ENCODE measurements at places on chromosomes 13 and 19.

DNA sequence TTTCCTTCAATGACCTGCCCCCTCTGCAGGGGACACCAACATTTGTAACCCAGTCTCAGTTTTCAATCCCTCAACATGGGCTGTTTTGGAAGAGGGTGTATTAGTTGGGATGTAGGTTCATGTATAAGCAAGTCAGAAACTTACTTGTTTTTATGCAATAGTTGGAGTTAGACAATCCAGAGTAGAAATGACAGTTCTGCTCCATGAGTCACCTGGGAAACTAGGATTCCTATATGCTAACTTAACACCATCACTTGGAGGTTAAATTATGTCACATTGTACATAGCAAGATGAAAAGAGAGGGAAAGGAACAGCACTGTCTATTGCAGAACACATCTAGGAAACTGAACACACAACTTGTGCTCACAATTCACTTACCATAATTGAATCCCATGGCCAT, 436.4 kb downstream of the RFC3 start:
- DNase-seq, result no peak

DNA sequence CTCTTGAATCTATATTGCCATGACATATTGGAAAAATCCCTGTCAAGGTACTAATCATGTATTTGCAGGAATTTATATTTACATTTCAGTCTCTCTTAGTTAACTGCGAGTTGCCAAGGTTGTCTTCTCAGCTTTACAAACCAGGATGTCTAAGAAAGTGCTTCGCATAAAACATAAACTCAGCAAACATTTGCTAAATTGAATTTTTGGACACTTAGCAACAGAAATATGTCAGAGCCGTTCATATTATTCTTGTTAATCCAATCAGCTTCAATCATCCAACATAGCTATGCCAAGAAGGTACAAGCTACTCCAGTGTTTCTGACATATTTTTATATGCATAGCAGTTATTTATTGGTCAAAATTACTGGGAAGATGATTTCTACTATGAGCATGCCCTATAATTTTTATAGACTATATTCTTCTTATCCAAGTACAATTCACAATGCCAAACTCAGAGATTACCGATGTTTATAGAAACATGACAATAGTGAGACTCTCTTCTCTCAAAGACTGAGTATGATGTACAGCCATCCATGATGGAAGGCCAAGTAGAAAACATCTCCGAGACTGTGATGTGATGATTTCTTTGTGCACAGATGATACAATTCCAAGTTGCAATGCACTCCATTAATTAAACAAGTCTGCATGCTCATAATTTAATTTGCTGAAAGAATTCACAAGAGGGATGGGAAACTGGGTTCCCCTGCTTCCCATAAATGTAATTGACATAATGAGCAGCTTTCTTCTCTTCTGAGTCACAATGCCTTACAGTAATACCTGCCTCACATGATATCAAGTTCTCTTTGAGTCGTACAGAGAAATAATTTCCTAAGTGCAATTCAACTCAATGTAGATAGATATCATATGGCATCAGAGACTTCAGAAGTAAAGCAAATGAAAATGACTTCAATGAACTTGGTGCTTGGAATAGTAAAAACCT, 776.3 kb downstream of the EFNB2 start:
- no peak for DNase-seq

GRCh38 chr19:1076046-1076386, 9.0 kb downstream of the ARHGAP45 start:
- DNase-seq, result no peak

- DNase-seq, result peak; percentile 83
These were observed 51.3 kb downstream of the CELF5 start for GRCh38 chr19:3275583-3276340.

- no peak for DNase-seq
These were observed 8.0 kb downstream of the TMEM91 start for GRCh38 chr19:41384351-41384750.

GRCh38 chr13:106533101-106533942, 2.1 kb downstream of the EFNB2 start:
- no peak for DNase-seq

GRCh38 chr19:2625434-2625833, 77.1 kb downstream of the GNG7 start:
- no peak for DNase-seq

- no peak for DNase-seq
These were observed 1365.7 kb upstream of the SLC10A2 start for GRCh38 chr13:104431895-104432294.

GRCh38 chr13:50170447-50171037, 155.3 kb downstream of the KCNRG start:
- no peak for DNase-seq

DNA sequence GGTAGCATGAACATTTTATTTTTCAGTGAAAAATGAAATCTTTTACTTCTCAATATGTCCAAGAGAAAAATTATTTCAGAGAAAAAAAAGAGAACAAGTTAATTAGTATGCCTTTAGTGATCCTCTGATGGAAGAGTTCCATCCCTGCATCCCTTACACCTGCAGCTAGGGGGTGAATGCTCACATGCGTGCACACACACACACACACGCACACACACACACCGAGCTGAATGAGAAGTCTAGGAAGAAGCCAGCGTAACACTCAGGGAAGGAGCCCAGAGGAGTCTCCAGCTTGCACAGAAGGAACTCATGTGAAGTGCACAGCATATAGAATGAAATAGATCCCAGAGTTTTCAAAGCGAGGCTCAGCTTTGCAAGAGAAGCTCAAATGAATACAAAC, 510.5 kb downstream of the IRS2 start:
- no peak for DNase-seq

DNA sequence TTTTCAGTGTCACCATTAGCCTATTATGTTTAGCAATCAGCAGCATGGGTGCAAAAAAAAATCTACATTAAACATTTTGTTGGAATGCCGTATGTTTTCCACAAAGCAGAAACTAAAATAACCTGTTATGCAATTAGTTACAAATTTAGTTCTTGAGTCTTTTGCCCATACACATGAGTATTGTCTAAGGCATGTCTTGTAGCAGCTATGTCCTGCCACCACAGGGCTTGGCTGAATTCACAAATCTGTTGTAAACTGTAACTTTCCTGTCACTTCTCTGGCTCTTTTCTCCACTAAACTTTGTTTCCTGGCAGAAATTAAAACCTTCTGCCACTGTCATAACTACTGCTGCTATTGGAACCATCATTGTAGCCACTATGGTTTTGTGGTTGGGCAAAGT, 277.9 kb upstream of the SPRY2 start:
- no peak for DNase-seq

GRCh38 chr13:24199016-24199415, 38.5 kb downstream of the SPATA13 start:
- DNase-seq, result no peak

DNA sequence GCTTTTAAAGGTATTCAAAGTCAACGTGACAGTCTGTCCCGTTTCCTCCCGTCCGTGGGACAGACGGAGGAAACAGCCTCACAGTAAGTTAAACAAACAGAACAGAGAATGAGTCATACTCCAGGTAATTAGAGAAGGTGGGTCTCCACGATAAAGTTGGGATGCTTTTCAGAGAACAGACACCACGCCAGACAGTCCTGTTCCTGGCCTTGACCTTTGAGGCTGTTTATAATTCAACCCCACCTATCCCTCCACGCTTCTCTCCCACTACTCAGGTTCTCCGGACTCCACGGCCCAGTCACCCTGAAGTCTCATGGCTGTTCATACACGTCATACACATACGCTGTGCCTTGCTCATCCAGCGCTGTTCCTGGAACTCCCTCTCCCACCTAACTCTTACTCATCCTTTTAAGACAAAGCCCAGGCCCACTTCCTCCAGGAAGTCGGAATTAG, 42.5 kb downstream of the ARHGEF18 start:
- DNase-seq, result no peak

- DNase-seq, result no peak
These were observed 76.3 kb upstream of the NPAS1 start for GRCh38 chr19:46943150-46943946.

GRCh38 chr13:87087741-87088140, 583.4 kb upstream of the SLITRK5 start:
- DNase-seq, result no peak

- no peak for DNase-seq
These were observed 39.6 kb upstream of the RANBP3 start for GRCh38 chr19:6017576-6017975.

DNA sequence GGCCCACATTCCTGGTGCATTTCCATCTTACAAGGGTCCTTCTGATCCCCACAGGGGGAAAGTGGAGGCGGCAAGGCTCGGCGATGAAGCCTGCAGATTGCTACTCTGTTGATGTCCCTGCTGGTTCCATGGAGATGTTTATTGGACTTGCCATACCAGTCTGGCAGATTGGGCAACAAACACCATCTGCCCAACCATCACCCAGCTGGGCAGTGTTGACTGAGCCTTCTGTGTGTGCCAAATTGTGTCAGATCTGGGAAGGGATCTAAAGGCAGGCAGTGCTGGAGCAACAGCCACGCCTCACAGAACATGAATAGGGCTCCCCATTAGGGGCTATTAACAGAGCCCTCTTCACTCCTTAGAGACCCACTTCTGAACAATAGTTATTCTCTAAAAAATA, 35.0 kb downstream of the FLT1 start:
- no peak for DNase-seq

GRCh38 chr19:10290876-10291553, 1.3 kb downstream of the ICAM5 start:
- peak; percentile 22 for DNase-seq

DNA sequence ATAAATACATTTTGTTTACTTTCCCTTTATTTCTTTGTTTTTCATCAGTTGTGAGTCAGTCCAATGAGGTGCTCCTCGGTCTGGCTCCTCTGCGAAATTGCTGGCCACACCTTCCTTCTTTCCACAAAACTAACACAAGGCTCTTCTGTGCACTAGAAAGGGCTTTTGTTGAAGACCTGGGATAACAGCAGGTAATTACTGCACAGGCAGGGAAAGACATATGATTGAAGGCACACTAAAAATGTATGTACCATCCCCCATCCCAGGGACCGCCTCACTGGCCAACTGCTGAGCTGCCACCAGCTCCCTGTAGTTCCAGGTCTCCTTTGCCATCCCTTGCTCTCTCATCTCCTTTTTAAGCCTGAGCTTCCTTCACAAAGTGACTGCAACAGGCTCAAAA, 180.5 kb downstream of the EFNB2 start:
- DNase-seq, result no peak

GRCh38 chr13:49256841-49257240, 9.1 kb downstream of the CDADC1 start:
- no peak for DNase-seq

- no peak for DNase-seq
These were observed 807.1 kb downstream of the DIAPH3 start for GRCh38 chr13:59356607-59357006.

DNA sequence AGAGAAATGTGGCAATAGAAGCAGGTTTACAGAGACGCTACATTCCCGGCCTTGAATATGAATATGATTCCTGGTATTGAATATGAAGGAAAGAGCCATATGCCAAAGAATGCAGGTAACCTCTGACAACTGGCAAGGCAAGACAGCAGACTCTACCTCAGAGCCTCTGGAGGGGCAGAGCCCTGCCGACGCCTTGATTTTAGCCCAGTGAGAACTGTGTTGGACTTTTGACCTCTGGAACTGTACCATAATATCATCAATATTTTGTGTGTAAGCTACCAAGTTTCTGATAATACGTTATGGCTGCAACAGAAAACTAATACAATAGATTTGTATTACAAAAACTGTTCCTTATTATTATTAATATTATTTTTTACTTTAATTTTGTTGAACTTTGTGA, 219.7 kb downstream of the FGF14 start:
- no peak for DNase-seq

GRCh38 chr13:111853721-111854120, 213.2 kb upstream of the SOX1 start:
- DNase-seq, result no peak

GRCh38 chr19:3580156-3580934, 4.9 kb upstream of the GIPC3 start:
- DNase-seq, result no peak

GRCh38 chr19:44657211-44657921, 13.7 kb downstream of the PVR start:
- peak; percentile 51 for DNase-seq

DNA sequence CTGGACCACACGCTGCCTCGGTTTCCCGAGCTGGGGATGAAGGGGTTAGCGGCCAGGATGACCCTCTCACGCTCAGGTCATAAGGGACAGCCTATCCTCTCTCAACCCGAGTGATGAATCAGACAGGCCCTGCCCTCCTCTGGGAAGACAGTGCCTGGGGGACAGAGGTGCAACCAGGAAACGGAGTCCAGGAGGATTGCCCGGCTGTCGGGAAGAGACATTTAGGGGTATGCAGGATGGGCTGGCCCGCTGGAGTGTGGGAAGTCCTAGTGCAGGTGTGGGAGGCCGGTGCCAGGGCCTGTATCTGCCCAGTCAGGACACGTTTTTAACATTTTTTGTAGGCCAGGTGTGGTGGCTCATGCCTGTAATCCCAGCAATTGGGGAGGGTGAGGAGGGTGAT, 8.3 kb downstream of the LSM7 start:
- no peak for DNase-seq

GRCh38 chr13:30877335-30877734, 28.7 kb upstream of the MEDAG start:
- no peak for DNase-seq

GRCh38 chr19:459724-460511, 915 bp downstream of the SHC2 start:
- DNase-seq, result no peak

All from stimulated activated CD4-positive, alpha-beta T cell treated with anti-CD3 and anti-CD28 coated beads, TNF-alpha, amount 100 ng/mL, for 4 hours (primary cell).